ENCODE measurements at places on chromosomes 16 and 17. TPM values are rescaled to one million over a fixed set of nuclear protein-coding genes. Genes with fewer than 3 reads are reported as not detected.

GRCh38 chr16:78258375-78259065 lies 159.1 kb downstream of the WWOX start:
- H3K36me3 ChIP-seq = peaks cover 2% of the 10 kb centered on the region
- H3K4me1 ChIP-seq = peaks cover 24% of the 10 kb centered on the region
- no peak overlapping the region for H3K4me3 ChIP-seq
- peak overlapping the region; percentile 44 for H3K27ac ChIP-seq
- DNase-seq = no peak

- H3K27ac ChIP-seq = no peak overlapping the region
- no peaks in the 10 kb centered on the region for H3K36me3 ChIP-seq
- no peaks in the 10 kb centered on the region for H3K27me3 ChIP-seq
- H3K4me3 ChIP-seq = no peak overlapping the region
- H3K4me1 ChIP-seq = peaks cover 8% of the 10 kb centered on the region
These were observed 1540.3 kb downstream of the CDH11 start for GRCh38 chr16:63581570-63581969.

DNA sequence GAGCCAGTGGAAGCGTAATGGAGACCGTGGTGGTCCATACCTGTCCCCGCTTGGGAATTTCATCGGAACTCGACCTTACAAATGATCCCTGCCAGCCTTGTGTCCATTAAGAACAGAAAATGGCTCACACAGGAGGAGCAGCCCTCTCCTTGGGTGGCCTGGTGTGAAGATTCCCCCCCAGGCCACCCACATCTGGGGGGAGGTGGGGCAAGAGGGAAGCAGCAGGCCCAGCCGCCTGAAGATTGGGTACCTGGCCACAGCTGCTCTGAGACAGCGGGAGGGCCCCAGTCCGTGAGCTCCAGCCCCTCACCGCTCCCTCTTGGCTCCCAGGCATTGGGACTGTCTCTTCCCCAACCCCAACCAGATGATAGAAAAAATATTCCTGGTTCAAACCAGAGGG lies 277.8 kb upstream of the FOXF1 start:
- H3K27ac ChIP-seq = no peak overlapping the region
- H3K4me1 ChIP-seq = no peaks in the 10 kb centered on the region
- H3K4me3 ChIP-seq = no peak overlapping the region
- no peaks in the 10 kb centered on the region for H3K36me3 ChIP-seq
- peaks cover 33% of the 10 kb centered on the region for H3K27me3 ChIP-seq

TAC4 gene
- not detected for total RNA-seq

All from mesothelial cell of epicardium (in vitro differentiated cells).